ENCODE measurements at places on chromosomes 7 and 10.

GRCh38 chr7:155861480-155861868, 49.2 kb upstream of the SHH start:
- DNase-seq: no peak

DNA sequence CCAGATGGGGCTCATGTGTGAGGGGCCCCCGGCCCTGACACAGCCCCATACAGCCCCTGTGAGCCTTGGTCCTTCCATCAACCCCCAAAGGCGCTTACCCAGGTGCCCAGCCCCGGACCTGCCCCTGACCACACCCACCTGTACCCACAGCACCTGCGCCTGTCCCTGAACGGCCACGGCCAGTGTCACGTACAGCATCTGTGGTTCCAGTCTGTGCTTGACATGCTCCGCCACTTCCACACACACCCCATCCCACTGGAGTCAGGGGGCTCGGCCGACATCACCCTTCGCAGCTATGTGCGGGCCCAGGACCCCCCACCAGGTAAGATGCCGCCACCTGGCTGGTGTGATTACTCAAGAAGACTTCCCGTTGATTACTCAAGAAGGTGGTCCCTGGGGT, 33.5 kb downstream of the SH2B2 start:
- no peak for DNase-seq

GRCh38 chr10:104429846-104430245, 76.2 kb downstream of the CFAP58 start:
- DNase-seq: no peak

DNA sequence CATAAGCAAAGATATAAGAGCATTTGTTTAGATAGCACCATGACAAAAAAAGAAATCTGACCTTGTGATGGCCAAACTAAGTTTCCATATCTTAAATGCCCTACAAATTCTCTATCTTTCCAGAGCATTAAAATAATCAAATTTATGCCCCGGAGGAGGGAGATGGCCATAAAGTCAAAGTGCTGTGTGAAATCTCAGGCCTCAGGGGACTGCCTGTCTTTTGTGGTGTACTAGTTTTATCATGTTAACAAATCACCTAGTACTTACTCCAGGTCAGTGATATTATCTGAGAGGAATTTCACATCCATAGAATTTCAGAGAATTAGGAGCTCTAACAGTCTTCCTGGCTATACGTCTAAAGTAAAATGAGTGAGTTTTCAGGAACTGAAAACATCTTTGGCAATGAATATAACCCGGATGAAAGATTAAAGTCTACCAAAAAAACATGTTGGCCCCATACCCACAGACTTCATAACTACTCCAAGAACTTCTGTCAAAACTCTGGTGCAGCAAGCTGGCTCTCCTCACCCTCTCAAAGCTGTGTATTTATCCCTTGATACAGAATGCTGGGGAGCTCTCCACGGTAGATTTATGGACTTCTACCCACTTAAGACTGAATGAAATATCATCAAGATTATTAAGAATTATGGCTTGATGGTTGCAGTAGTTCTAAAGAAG, 682.8 kb downstream of the SORCS1 start:
- DNase-seq: no peak

GRCh38 chr7:95395755-95396135, 430 bp downstream of the PON3 start:
- no peak for DNase-seq

- no peak for DNase-seq
Measured at GRCh38 chr7:134866617-134867016, 87.2 kb downstream of the CALD1 start.

GRCh38 chr7:1946025-1946772, 276.1 kb downstream of the ELFN1 start:
- DNase-seq: peak; percentile 22
